DMS79 treated with DMSO at 0.1 percent for 48 hours (cell line): ENCODE measurements at places on chromosomes 4 and X.
A peak's percentile ranks its signal among the peaks of the same experiment; 100 is the strongest.

- DNase-seq = peak; percentile 13
These were observed 64.7 kb downstream of the TBC1D14 start for GRCh38 chr4:6974138-6974848.

- no peak for DNase-seq
These were observed 224.2 kb upstream of the EMCN start for GRCh38 chr4:100742045-100742444.

- DNase-seq = peak; percentile 54
These were observed 82.9 kb downstream of the STOX2 start for GRCh38 chr4:183987987-183988392.

DNA sequence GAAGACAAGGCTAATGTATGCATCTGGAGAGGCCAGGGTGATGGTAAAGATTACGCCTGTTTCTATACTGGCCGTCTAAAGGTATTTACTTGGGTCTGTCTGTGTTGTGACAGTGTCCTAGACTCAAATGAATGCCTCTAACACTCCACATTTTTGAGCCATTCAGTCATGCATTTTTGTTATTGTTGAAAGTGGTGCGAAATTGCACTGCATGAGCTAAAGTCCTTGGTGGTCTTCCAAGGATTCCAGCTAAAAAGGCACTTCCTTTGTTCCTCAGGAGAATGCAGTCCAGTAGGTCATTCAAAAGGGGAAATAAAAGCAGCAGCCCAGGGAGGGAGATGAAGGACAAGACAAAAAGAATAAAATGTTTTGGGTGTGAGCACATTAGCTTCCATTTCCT, 3.0 kb downstream of the GPC4 start:
- no peak for DNase-seq

DNA sequence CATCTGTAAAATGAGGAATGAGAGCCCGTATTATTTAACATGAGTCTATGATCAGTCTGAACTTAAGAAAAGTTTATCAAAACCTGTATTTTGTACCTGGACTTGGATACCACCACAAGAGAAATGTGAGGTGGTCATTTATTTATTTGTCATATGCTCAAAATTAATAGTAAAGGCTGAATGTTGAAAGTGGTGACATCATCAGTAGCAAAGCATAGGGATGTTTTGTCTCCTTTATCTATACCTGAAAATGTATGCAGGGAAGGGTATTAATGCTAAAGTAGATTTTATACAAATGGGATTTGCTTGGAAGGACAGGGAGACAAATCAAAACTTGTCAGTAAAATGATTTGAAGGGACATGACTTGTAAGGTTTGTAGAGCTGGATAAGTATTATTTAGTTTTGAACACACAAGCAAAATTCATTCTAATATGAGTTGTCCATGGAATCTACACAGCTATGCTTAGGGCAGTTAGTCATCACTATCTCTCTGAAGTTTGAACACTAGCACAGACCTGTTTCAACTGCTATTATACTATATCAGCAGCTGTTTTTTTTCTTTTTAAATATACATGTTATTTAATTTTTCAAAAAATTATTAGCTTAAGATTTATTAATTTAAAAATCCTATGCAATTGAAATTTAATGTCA, 52.4 kb upstream of the GUCY1A1 start:
- DNase-seq = no peak

- DNase-seq = peak; percentile 19
These were observed 40.6 kb downstream of the ABLIM2 start for GRCh38 chr4:8118035-8118434.

- no peak for DNase-seq
These were observed 49.3 kb downstream of the ABCB7 start for GRCh38 chrX:75106772-75107171.

- DNase-seq = no peak
These were observed 201.0 kb downstream of the PAPSS1 start for GRCh38 chr4:107519053-107519452.

DNA sequence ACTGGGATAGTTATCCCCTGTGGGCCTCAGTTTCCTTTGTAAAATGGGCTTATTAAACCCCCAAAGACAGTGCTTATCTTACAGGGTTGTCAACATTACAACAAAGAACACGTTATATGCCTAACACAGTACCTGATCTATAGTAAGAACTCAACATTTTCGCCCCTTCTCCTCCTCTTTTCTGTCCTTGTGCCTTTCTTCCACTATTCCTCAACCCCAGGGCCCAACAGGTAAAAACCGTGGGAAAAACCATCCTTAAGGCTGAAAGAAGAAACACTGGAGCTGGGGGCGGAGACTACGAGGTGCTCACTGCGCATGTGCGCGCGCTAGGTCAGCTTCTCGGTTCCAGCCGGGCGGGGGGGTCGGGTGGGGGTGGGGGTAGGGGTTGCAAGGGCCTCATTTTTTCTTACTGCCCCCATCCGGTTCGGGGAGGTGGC, 426 bp upstream of the XIAP start:
- DNase-seq = no peak

DNA sequence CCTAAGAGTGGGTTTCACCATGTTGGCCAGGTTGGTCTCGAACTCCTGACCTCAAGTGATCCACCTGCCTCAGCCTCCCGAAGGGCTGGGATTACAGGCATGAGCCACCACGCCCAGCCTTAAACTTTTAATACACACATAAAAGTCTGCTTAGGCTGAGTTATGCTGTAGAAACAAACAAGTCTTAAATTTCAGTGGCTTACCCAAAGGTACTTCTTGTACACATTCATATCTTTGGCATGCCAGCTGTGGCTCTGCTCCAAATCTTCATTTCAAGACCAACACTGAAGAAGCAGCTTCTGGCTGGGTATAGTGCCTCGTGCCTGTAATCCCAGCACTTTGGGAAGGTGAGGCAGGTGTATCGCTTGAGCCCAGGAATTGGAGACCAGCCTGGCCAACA, 80.3 kb downstream of the PPEF2 start:
- DNase-seq = no peak

GRCh38 chr4:33577791-33578190, 2666.5 kb downstream of the ARAP2 start:
- DNase-seq = no peak
